ENCODE measurements at places on chromosomes 6 and 20.

GRCh38 chr6:135475292-135475886, 22.2 kb downstream of the AHI1 start:
- peak; percentile 82 for DNase-seq

DNA sequence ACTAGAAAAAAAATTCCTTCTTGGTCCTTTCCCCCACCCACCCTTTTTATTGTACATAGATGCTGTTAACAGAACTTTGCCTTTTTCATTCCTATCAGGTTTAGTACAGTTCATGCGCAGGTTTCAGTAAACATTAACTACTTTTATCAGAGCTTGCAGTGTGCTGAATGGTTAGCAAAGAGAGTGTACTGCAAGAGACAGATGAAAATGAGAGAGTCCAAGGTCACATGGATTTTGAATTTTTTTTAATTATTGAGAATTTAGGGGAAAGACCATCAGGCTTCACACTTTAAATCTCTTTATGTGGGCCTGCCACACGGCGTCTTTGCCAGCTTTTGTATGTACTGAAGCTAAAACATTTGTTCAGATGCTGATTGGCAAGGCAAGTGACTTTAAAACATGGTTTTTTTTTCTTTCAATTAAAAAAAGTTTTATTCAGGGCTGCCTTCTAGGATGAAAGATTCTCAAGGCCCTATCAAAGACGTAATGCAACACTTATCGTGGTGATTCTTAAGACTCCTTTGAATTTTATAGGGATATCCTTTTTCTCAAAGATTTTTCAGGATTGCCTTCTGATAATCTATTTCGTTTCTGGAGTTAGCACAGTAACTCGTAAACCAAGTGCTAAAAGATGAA, 32.2 kb downstream of the RREB1 start:
- DNase-seq, result no peak

- peak; percentile 71 for DNase-seq
Observed at GRCh38 chr6:106927531-106928398, 46.8 kb downstream of the CD24 start.

GRCh38 chr6:128117916-128118315, 217.1 kb upstream of the THEMIS start:
- no peak for DNase-seq

DNA sequence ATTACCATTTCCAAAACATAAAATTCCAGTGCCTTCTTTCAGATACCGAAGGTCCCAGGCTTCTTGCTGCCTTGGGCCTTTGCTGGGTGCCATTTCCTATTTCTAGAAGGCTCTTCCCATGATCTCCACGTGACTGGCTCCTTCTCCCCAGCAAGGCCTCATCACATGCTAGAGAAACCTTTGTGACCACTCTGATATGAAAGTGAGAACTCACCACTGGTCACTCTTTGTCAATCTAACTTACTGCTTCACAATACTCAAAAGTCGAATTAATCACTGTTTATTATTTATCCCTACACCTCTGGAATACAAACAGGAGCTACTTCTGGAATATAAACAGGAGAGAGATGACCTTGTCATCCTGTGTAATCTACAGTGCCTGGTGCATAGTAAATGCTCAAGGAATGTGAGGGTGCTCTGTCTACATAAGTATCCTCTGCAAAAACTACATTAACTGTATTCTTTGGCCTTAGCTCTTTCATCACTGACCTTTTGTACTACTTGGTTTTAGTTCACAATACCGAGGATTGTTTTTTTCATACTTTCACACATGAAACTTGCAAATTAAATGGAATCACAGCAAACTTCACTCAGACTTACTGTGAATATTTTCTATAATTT, 1.6 kb downstream of the STX7 start:
- peak; percentile 59 for DNase-seq

GRCh38 chr6:4941782-4942672, 61.8 kb downstream of the RPP40 start:
- DNase-seq, result peak; percentile 78

- peak; percentile 52 for DNase-seq
Observed at GRCh38 chr6:147567141-147567805, 58.8 kb downstream of the SAMD5 start.

DNA sequence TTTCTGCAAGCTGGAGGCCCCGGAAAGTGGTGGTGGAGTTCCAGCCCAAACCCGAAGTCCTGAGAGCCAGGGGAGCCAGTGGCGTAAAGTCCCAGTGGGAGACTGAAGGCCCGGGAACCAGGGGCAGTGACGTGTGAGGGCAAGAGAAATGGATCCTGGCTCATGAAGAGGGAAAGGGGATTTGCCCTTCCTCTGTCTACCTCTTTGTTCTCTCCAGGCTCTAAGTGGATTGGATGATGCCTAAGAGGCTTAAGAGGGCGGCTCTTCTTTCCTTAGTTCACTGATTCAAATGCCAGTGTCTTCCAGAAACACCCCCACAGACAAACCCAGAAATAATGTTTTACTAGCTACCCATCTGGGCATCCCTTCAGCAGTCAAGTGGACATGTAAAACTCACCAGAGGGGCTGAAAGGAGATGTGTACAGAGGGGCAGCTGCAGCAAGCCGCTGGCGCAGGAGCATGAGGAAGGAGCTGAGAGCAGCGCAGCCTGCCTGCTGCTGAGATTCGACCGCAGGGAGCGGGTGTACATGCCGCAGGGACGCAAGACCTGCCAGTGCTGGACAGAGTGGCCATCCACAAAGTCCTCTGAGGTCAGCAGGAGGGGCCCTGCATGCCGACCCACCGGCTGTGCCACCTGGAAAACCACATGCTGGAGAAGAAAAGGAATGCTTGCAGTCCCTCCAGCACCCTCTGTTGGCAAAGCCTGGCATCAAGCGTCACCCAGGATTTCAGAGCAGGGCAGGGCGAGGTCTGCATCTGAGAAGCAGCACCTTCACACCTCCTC, 29.5 kb downstream of the CDYL start:
- DNase-seq, result peak; percentile 45

GRCh38 chr6:3294921-3295871, 36.4 kb downstream of the PSMG4 start:
- peak; percentile 53 for DNase-seq

DNA sequence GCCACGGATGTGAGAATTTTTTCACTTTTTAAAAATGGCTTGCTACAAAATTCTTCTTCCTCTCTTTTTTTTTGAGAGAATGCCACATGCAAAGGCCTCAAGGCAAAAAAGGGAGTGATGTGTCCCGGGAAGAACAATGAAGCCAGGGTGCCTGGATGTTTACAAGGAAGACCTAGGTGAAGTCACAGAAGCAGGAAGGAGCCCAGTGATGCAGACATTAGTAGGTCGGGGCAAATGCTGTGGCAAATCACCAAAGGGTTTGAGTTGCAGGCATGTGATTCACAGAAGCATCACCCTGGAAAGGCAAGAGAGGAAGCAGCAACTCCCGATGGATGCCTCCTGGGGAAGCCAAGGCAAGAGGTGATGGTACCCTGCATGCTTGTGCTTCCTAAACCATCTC, 46.8 kb downstream of the FARS2 start:
- DNase-seq, result no peak

GRCh38 chr6:34095136-34095505, 50.8 kb downstream of the GRM4 start:
- DNase-seq, result no peak

Data from muscle of leg (tissue), 16 donors.